ENCODE measurements at places on chromosomes 5 and 9. TPM values are rescaled to one million over a fixed set of nuclear protein-coding genes. Genes with fewer than 3 reads are reported as not detected.

- DNase-seq: no peak
Measured at GRCh38 chr5:178478370-178478769, 111.8 kb downstream of the COL23A1 start.

DNA sequence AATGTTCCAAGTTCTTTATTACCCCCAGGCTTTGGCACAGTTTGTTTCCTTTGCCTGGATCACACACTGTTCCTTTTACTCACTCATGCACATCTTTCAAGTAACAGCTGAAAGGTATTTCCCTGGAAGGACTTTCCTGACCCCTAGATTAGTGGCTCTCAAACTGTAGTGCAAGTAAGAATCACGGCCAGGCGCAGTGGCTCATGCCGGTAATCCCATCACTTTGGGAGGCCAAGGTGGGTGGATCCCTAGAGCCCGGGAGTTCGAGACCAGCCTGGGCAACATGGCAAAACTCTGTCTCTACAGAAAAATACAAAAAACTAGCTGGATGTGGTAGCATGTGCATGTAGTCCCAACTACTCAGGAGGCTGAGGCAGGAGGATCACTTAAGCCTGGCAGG, 19.1 kb upstream of the DELE1 start:
- DNase-seq: no peak

- DNase-seq: no peak
Measured at GRCh38 chr9:2725898-2726649, 8.8 kb downstream of the KCNV2 start.

GRCh38 chr5:151075698-151076331, 5.0 kb downstream of the TNIP1 start:
- no peak for DNase-seq

- no peak for DNase-seq
Measured at GRCh38 chr9:109923806-109924205, 143.8 kb downstream of the PALM2AKAP2 start.

DNA sequence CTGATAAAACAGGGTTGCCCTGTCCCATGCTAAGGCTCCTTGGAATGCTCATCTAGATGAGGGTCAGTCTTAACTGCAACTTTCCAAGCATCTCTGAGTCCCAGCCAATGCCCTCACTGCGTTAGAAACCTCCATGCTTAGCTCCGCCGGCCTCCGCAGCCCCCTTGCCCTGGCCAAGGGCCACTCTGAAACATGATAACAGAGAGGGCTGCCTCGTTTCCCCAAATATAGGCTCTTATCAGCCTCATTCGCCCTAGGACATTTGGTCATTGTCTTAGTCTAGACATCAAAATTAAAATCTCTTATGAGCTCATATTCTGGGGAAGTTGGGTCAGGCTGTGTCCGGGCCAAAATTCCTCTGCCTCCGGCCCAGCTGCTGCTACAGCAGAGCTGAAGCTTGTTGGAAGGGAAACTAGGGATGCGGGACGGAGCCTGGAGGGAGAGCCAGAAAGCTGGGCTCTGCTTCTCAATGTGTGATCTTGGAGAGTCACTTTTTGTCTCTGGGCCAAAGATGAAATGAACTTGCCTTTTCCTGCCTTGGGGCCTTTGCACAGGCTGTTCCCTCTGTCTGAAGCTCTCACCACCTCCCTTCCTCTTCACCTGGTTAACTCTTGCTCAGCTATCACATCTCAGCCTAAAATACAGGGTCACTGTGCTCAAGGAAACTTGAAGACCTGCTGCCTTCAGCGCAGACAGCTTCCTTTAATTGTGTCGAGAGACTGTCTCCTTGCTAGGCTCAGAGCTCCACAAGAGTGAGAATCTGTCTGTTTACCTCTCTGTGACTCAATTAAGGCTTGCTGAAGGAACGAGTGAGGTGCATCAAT, 191.3 kb downstream of the RGS3 start:
- DNase-seq: no peak

GRCh38 chr5:42799241-42799608, 12.5 kb downstream of the SELENOP start:
- no peak for DNase-seq

- DNase-seq: no peak
Measured at GRCh38 chr9:8208465-8208864, 408.9 kb upstream of the DMAC1 start.

DNA sequence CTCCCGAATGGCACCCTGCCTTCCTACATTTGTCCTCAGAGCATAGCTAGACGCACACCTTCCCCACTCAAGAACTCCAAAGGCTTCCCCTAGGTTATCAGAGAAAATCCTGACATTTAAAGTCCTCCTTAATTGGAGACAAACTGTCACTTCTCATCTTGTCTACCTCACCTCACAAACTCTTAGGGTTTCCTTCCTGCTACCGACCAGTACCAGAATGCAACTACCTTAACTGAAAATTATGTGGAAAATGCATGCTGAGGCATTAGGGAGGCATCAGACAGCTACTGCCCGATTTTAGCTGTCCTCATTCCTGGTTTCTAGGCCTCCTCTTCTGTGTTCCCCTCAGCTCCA, 17.9 kb upstream of the TNIP1 start:
- DNase-seq: no peak

DNA sequence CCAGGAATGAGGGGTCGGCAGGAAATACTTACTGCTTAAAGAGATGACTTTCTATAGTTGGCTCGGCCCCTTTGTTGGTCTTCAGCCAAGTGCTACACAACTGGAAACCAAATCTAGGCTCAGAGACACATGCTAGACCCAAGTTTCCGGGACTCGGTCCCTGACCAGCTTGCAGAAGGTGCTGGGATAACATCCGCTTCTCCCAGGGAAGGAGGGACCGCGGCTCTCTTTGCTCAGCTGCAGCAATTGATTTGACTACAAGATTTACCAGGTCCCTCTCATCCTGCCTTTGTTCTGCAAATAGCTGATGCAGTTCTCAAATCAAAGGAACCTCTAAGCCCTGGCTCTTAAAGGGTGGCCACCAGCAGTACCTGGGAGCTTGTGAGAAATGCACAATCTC, 314.7 kb downstream of the MLLT3 start:
- no peak for DNase-seq

DNA sequence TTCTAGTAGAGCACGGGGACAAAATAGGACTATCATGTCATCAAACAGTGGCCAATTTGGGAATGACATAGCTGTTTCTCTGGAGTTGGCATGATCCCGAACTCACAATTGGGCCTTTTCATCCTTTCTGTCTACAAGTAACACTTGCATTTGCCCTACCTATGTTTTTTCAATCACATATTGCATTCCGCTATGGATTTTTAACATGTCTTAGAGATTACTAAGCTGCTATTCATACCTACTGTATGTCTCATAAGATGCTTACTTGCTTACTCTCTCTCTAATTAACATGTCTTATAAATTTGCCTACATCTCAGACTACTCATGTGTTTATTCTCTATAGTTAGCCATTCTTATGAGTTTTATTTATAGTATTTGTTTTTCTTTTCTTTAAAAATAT, 341.2 kb upstream of the CTNND2 start:
- no peak for DNase-seq

DNA sequence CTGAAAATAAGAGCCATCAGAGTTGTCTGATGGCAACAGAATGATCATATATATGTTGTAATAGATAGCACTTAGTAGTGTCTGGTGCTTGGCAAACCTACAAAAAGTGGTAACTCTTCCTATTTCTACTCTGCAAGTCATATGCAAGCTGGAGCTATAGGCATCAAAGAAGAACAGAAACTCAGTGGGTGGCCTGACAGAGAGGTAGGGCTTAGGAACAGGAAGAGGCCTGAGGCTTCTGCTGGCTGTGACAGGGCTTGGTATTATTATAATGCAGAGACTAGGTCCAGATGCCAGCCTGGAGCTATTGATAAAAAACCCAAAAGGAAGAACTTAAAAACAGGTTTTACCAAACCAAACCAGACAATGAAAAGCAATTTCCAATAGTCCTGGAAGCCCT, 4.4 kb upstream of the DIAPH1 start:
- no peak for DNase-seq

- no peak for DNase-seq
Measured at GRCh38 chr5:14231890-14232289, 88.7 kb downstream of the TRIO start.

- peak; percentile 30 for DNase-seq
Measured at GRCh38 chr9:696332-697323, 144.9 kb upstream of the DMRT1 start.

DNA sequence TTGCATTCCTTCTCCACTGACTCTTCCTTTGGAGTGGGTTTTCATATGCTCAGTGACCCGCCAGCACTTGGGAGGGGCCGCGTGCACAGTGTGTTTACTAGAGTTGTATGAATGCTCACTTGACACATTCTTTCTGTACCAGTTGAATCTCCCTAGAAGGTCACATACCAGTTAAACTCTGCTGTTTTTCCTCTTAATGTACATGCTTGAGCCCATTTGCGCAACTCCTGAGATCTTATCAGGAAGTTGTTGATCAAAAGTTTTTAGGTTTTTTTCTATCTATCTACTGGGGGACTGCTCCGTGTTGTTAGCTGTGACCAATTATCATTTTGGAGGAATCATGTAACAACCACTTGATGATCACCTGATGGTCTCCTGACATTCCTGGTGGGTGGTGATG, 392.7 kb downstream of the CDH9 start:
- no peak for DNase-seq

DNA sequence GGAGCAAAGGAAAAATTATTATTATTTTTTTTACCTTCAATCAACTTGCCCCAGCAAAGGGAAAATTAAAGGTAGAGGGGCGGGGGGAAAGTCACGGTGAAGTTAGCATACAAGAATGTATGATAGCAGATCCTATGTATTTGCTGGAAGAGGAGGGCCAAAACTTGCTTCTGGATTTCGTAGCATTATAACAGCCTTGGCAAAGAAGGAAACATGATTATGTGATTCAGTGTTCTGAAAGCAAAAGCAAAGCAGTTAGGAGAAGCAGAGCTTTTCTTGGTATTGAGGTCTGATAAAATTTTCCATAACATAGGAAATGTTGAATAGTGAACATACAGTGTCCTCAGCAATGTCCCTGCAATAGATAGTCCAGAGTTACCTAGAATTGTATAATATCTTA, 32.4 kb downstream of the MAST4 start:
- DNase-seq: no peak

DNA sequence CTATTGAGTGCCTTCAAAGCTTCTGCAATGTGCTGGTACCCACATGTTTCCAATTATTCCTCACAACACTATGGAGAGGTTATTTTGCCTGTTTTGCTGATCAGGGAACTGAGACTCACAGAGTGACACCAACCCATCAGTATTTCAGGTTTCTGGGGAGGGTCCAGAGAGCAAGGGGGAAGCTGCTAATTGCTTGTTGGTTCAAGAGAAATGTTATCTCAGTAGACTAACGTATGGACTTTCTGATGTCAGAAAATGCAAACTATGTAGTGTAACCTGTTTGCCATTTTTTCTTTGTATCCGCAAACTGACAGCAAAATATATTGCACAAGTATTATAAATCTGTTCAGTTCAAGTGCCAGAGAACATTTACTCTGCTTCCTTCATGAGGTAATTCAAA, 108.3 kb upstream of the MSX2 start:
- no peak for DNase-seq

The SAXO1 gene
- total RNA-seq: under 0.01 TPM

The SVEP1 gene
- 0.41 TPM for total RNA-seq

The SPATA31C2 gene
- not detected for total RNA-seq
